HT-29 (cell line): ENCODE measurements at places on chromosomes 7 and 10.

DNA sequence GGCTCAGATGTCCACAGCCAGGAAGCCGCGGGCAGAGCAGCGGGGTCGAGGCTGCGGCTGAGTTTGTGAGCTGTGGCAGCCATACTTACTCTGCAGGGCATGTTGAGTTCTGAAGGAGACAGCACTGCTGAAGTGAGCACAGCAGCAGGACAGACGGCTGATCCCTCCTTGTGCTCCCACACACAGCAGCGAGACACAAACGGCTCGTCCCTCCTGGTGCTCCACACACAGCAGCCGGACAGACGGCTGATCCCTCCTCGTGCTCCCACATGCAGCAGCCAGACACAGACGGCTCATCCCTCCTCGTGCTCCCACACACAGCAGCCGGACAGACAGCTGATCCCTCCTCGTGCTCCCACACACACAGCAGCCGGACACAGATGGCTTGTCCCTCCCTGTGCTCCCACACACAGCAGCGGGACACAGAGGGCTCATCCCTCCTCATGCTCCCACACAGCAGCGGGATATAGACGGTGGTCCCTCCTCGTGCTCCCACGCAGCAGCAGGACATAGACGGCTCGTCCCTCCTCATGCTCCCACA lies 305.1 kb downstream of the PTPRN2 start:
- DNase-seq = no peak

DNA sequence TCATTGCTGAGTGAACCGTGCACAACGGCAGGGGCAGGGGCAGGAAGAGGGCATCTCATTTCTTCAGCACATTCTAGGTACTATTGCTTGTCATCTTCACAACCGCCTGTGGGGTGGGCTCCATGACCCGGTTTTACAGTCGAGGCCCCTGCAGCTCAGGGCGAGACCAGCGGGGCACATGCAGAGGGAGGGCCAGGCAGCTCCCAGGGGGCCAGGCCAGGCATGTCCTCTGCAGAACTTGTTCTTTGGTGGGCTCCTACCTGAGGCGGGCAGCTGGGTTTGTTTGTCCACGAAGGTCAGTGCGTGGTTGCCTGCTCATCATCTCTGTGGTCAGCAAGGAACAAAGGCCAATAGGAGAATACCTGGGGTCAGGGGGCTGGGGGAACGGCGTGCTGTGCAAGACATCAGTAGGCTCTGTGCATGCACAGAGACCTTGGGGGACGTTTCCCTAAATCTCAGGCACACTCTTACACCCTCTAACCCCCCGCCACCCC lies 75.1 kb upstream of the LEP start:
- DNase-seq = no peak

GRCh38 chr7:44969701-44970522 lies 8.9 kb downstream of the MYO1G start:
- DNase-seq = no peak

GRCh38 chr10:15715619-15716227 lies 4.0 kb downstream of the ITGA8 start:
- DNase-seq = no peak

- DNase-seq = no peak
Observed at GRCh38 chr10:104427989-104428388, 74.4 kb downstream of the CFAP58 start.
